ENCODE measurements at places on chromosomes 11 and 22.

DNA sequence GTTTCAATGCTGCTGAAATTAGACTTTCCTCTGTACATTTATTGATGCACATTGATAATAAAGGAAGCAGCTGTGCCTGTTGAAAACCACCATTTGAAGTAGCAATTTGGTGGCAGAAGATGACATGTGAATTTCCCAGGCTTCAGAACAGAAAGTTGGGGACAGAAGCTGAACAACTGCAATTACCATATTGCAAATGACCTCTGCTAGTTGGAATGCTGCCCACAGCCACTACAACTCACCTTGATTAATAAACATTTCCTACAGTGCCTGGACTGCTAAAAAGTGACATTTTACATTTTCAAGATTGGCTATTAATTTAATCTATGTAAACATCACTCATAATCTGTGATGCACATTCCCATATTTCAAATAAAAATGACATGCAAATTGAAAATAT is 208.6 kb downstream of the LUZP2 start:
- DNase-seq, result no peak

DNA sequence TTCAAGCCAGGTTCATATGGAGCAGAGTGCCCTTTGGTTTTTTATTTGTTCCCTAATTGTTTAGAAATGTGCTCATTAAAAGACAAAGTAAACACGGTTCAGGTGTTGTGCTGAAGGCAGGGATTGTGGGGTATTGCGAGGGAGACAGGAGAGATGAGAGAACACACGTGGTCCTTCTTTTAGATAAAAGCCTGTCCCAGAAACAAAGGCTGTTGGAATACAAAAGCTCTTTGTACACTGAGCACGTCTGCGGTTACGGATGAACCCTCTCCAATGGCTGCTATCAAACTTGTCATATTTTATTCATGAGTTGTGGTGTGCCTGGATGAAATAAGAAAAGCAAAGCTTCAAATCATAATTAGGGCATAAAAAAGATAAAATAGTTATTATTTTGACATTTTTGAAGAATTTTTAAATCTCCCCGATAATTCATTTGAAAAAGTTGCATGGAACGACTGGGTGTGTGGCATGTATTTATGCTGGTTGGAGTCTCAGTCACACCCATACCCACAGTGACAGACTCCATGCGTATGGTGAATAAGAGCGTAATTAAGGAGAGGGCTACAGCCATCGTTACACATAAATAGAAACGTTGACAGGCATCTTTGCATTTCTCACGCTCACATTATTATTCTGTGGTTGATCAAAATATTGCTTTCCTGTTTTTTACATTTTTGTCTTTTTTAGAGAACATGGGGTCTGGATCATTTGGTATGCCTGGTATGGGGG is 92.9 kb downstream of the NELL1 start:
- no peak for DNase-seq

- no peak for DNase-seq
Observed at GRCh38 chr11:70367071-70367470, 31.3 kb upstream of the CTTN start.

DNA sequence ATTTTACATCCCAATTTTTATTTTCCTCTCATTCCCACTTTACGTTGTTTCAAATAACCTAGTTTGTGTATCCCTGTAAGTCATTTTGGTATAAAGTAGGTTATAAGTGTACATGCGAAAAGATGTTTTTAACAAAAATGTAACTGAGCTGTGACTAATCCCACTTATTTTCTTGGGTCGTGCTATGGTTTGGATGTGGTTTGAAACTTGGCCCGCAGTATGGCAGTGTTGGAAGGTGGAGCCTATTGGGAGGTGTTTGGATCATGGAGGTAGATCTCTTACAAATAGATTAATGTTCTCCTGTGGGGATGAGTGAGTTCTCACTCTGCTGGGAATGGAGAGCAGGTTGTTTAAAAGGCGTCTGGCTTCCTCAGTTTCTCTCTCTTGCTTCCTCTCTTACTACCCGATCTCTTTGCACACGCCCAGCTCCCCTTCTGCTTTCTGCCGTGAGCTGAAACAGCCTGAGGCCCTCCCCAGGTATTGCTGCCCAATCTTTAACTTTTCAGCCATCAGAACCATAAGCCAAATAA is 7.2 kb downstream of the RPL27A start:
- DNase-seq, result no peak

- DNase-seq, result no peak
Observed at GRCh38 chr11:76978818-76979217, 55.4 kb upstream of the B3GNT6 start.

DNA sequence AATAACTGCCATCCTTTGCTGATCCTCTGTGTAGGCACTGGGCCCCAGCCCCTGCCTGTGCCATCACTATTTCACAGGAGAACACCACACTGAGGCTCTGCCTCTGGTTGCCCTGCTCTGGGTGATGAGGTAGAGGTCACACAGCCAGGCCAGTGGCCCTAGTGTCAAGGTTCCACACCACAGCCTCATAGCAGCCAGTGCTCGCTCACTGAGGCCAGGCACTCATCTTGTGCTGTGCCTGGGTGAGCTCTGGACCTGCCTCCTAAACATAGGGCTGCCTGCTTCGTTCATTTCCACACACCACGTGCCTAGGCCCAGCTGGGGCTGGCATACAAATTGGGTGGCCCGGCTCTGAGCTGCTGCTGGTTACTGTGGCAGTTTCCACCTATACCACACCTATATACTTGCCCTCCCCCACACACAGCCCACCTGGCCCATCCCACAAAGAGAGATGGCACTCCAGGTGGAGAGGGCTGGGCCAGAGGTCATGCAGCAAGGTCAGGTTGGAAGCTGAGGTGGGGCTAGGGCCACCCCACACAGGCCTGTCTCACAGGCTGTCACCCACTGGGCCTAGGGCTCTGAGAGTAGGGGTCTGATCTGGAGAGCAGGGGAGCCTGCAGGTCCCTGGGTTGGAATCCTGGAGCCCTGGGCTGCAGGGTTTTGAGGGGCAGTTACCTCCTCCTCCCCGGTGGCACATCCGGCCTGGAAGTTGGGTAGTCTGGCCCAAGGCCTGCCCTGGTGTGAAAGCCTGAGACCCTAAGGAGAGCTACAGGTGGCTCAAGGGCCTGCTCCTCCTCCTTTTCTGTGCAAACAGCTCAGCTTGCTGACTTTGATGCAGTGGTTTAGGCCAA is 11.2 kb downstream of the KCNQ1OT1 start:
- no peak for DNase-seq

GRCh38 chr11:75272391-75272790 is 31.8 kb downstream of the TPBGL start:
- DNase-seq, result no peak

- DNase-seq, result no peak
Observed at GRCh38 chr22:39738746-39739145, 154.8 kb downstream of the ENTHD1 start.

DNA sequence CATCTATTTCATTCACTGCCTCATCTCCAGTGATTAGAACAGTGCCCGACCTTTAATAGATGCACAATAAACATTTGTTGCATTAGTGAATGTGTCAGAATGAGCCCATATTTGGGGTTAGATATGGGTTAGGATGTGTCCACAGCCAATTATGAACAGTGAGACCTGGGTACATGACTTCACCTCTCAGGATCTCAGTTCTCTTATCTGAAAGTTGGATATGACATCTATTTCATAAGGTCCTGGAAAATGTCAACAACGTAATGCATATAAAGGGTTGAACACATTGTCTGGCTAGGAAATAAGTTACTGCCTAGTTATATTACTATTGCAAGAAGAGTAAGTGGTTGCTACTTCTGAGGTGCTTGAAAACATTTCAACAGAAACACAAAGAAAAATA is 79.7 kb upstream of the LDLRAD3 start:
- no peak for DNase-seq

- DNase-seq, result no peak
Observed at GRCh38 chr11:20670932-20671403, 1.6 kb downstream of the NELL1 start.

DNA sequence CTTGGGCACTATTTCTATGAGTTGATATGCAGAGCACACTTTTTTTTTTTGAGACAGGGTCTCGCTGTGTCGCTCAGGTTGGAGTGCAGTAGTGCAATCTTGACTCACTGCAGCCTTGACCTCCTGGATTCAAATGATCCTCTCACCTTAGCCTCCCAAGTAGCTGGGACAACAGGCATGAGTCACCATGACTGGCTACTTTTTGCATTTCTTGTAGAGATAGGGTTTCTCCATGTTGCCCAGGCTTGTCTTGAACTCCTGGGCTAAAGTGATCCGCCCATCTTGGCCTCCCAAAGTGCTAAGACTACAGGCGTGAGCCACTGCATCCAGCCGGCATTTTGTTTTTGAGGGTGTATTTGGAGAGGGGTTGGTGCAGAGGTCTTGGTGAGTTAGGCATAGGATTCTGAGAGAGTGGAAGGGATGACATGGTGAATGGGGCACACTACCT is 29.9 kb upstream of the MTCH2 start:
- no peak for DNase-seq

DNA sequence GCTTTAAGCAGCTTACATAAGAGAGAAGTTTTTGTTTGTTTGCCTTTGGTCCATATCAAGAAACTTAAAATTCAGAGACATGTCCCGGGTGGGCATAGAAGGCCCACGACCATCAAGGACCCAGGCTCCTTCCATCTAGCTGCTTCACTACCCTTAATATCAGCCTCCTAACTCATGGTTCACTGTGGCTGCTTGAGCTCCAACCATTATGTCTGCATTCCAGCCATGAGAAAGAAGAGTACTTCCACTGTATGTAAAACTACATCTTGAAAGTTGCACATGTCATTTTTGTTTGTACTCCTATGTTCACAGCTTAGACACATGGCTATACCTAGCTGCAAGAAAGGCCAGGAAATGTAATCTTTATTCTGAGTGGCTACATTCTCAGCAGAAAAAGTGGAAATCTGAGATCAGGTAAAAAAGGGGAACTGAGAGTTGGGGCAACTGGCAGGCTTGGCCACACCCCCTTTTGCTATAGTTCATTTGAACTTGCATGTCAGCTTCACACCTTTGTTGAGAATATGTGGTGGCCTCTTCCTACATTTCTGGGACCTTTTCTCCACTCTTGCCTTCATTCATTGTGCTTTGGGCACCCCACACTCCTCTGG is 81.3 kb upstream of the TP53I11 start:
- no peak for DNase-seq

- no peak for DNase-seq
Observed at GRCh38 chr22:39212721-39213376, 31.9 kb downstream of the PDGFB start.

GRCh38 chr22:42743501-42743991 is 22.9 kb upstream of the A4GALT start:
- no peak for DNase-seq
